A549 treated with RU486 at 1 μM for 4 hours (cell line): ENCODE measurements at places on chromosomes 5 and 9. TPM values are rescaled to one million over a fixed set of nuclear protein-coding genes. Genes with fewer than 3 reads are reported as not detected.

TNIP1 gene
- 126 to 142 TPM (median 127 TPM) in 5 replicates for total RNA-seq

TTLL11 gene
- 3.1 to 4.5 TPM (median 3.8 TPM) in 5 replicates for total RNA-seq

BTNL8 gene
- not detected in 5 replicates for total RNA-seq

SLC1A3 gene
- not detected in 5 replicates for total RNA-seq

TDRD7 gene
- 10.5 to 14.3 TPM (median 12.1 TPM) in 5 replicates for total RNA-seq

PTGR1 gene
- 349 to 400 TPM (median 393 TPM) in 5 replicates for total RNA-seq

SPINK13 gene
- total RNA-seq = not detected in 5 replicates

PCDHGA2 gene
- 0.38 to 0.87 TPM (median 0.47 TPM) in 5 replicates for total RNA-seq

SOX30 gene
- total RNA-seq = 0.06 to 0.09 TPM in 2 of 5 replicates, not detected in the others

PDZD2 gene
- total RNA-seq = 0.08 to 0.26 TPM (median 0.13 TPM) in 4 of 5 replicates, not detected in the other

ECM2 gene
- total RNA-seq = 0.07 to 0.26 TPM (median 0.21 TPM) in 5 replicates

SEMA6A gene
- total RNA-seq = 0.02 to 0.18 TPM (median 0.15 TPM) in 5 replicates

SAXO1 gene
- total RNA-seq = not detected in 5 replicates

FRRS1L gene
- 0.14 to 0.49 TPM (median 0.30 TPM) in 5 replicates for total RNA-seq

ZNF354B gene
- 2.8 to 6.2 TPM (median 4.8 TPM) in 5 replicates for total RNA-seq

PCDHGB6 gene
- 0.06 to 0.15 TPM (median 0.09 TPM) in 5 replicates for total RNA-seq

GPX8 gene
- 30.8 to 45.9 TPM (median 38.7 TPM) in 5 replicates for total RNA-seq

TMEM245 gene
- 31.5 to 47.8 TPM (median 45.7 TPM) in 5 replicates for total RNA-seq

SNCAIP gene
- not detected in 5 replicates for total RNA-seq

MARCOL gene
- total RNA-seq = not detected in 5 replicates

FAM221B gene
- not detected in 5 replicates for total RNA-seq

PCA3 gene
- total RNA-seq = not detected in 5 replicates

DHFR gene
- 40.5 to 74.3 TPM (median 53.4 TPM) in 5 replicates for total RNA-seq

IFNB1 gene
- 0.23 TPM in 1 of 5 replicates, not detected in the others for total RNA-seq

FUT7 gene
- total RNA-seq = 0.07 to 0.09 TPM (median 0.08 TPM) in 3 of 5 replicates, not detected in the others

PLPP7 gene
- not detected in 5 replicates for total RNA-seq
